ENCODE measurements at places on chromosomes 11 and 22. TPM values are rescaled to one million over a fixed set of nuclear protein-coding genes. Genes with fewer than 3 reads are reported as not detected.

JHY gene
- total RNA-seq = 2.3 TPM

MMP10 gene
- 0.31 TPM for total RNA-seq

TEF gene
- total RNA-seq = 3.5 TPM

CRYBB1 gene
- total RNA-seq = not detected

TMEM126B gene
- total RNA-seq = 20.3 TPM

CREB3L1 gene
- total RNA-seq = 0.10 TPM

CXCR5 gene
- total RNA-seq = 11.1 TPM

ARHGAP8 gene
- total RNA-seq = 5.4 TPM

RIMBP3B gene
- not detected for total RNA-seq

OTOG gene
- total RNA-seq = not detected

OR52H1 gene
- 0.63 TPM for total RNA-seq

B3GAT1 gene
- 0.73 TPM for total RNA-seq

SPDYC gene
- total RNA-seq = not detected

MOGAT2 gene
- total RNA-seq = not detected

SYT8 gene
- total RNA-seq = not detected

FOLH1 gene
- total RNA-seq = not detected
